ENCODE measurements at places on chromosomes 11 and 22.

GRCh38 chr11:73553266-73553665 lies 44.6 kb downstream of the FAM168A start:
- DNase-seq = no peak

DNA sequence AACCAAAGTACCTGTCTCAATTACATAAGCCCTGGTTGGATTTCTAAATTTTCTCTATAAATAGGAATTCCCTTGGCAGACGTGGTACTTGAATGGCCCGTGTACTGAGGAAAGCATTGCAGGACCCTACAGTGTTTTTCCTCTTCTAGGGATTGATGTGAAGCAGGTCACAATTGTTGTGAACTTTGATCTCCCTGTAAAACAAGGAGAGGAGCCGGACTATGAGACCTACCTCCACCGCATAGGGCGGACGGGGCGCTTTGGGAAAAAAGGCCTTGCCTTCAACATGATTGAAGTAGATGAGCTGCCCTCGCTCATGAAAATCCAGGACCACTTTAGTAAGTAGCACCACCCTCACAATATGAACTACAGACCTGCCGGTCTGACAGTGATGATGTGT lies 16.7 kb downstream of the DDX25 start:
- no peak for DNase-seq

DNA sequence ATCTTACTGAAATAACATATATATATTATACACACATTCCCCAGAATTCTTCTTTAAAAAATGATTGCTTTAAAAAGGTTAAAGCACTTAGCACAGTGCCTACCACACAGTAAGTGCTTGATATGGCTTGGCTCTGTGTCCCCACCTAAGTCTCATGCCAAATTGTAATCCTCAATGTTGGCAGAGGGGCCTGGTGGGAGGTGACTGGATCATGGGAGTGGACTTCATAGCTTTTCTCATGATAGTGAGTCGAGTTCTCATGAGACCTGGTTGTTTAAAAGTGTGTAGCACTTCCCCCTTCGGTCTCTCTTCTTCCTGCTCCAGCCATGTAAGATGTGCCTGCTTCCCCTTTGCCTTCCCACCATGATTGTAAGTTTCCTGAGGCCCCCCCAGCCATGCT lies 6.2 kb downstream of the CRYAB start:
- no peak for DNase-seq

- no peak for DNase-seq
Observed at GRCh38 chr22:39776295-39777009, 117.1 kb downstream of the ENTHD1 start.

DNA sequence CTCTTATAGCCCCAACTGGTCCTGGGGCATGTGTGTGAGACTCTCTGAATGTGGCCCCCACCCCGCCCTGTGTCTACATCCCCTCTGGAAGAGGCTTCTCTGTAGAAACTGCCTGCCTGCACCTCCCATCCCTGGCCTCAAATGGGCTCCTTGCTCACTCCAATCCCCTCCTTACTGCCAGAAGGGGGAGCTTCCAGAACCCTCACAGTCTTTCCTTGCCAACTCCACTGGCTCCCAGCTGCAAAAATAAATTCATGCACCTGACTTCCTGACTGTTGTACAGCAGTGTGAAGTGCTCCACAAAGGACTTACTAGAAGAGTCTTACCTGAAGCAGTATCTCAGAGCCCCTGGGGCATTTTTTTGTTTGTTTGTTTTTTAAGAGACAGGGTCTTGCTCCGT lies 15.2 kb upstream of the SERPIND1 start:
- DNase-seq = no peak

- no peak for DNase-seq
Observed at GRCh38 chr11:91244912-91245311, 979.7 kb upstream of the FAT3 start.

DNA sequence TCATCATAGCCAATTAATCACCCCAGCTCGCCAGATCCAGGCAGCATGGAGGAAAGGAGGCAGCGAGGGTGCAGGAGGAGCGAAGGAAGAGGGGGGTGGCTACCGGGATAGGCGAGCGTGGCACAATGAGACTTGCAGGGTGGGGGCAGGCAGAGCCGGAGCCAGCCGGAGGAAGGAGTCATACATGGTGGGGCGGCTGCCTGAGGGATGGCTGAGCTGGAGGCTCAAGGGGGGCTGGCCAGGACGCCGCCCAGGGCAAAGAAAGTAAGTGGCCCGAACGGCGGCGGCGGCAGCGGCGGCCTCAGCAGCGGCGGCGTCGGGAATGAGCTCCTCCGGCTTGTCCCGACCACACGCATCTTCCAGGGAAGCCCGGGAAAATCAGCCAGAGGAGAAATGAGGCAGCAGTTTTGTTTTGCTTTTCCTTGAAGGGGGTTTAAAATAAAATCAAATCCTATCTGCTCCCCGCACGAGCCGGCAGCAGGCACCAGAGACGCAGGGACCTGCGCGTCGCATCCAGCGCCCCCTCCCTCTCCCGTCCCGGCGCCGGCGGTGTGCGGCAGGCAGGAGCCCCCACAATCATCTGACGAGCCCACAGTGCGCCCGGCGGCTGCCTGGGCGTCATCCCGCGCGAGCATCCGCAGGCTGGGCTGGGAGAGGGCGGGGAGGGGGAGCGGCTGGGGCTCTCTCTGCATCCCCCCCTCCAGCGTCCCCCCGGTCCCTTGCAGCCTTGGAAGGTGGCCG lies 263.6 kb downstream of the CTTN start:
- DNase-seq = no peak

DNA sequence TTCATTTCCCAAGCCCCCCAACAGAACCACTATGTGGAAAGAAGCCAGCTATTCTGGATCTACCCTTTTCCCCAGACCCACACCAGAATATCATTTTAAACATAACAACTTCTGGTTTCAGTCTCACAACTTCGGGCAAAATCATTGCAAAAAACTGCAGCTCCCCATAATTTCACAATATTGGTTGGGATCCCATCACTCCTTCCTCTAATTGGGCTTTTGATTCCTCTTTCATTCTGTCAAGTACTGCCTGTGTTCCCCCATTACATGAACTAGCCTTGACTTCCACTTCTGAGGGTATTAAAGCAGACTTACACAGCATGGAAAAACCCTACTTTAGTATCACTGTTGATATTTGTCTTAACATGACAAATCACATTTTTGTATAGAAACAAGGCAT lies 4.1 kb upstream of the APOL3 start:
- no peak for DNase-seq

DNA sequence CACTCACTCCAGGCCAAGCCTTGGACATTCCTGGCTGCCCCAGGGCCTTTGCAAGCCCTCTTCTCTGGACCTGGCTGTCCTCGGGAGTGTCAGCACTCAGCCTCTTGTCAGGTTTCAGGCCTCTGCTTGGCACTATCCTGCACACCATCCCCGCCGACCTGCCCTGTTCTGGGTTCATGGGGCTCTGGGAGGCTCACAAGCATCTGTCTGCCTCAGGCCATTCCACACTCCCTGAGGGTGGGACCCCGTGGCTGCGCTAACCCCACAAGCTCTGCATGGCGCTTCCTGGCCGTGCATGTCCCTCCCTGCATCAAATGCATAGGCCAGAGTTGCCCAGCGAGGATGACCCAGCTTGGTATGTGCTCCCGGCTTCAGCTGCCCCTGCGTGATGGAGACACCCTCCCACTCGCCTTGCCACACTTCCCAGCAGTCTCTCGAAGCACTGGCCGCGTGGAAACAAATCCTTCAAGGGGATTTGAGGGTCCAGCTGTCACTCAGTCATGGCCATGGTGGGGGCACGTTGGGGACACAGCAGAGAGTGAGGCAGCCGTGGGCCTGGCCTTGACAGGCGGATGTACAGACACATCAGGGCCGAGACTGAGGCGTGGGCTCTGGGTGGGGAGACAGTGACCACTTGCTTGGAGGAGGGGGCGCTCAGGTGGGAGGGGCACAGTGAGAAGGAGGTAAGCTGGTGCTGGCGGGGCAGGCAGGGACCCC lies 87.3 kb downstream of the KCNQ1 start:
- DNase-seq = no peak

- DNase-seq = no peak
Observed at GRCh38 chr22:44439356-44440223, 58.4 kb downstream of the RTL6 start.

GRCh38 chr11:1648653-1649420 lies 19.3 kb downstream of the KRTAP5-5 start:
- no peak for DNase-seq
